ENCODE measurements at places on chromosomes 1 and 21. TPM values are rescaled to one million over a fixed set of nuclear protein-coding genes. Genes with fewer than 3 reads are reported as not detected.

IFNGR2 gene
- 41.9 TPM for total RNA-seq

TMIGD3 gene
- not detected for total RNA-seq

SH3D21 gene
- 13.1 TPM for total RNA-seq

S100A9 gene
- total RNA-seq: not detected

S100A8 gene
- total RNA-seq: not detected

LCE3D gene
- total RNA-seq: not detected

FCRL6 gene
- total RNA-seq: not detected

LRRC38 gene
- total RNA-seq: 0.43 TPM

VPS13D gene
- total RNA-seq: 36.7 TPM

PTPN22 gene
- total RNA-seq: not detected

SOAT1 gene
- total RNA-seq: 41.9 TPM

CFAP74 gene
- total RNA-seq: 0.34 TPM

DNA sequence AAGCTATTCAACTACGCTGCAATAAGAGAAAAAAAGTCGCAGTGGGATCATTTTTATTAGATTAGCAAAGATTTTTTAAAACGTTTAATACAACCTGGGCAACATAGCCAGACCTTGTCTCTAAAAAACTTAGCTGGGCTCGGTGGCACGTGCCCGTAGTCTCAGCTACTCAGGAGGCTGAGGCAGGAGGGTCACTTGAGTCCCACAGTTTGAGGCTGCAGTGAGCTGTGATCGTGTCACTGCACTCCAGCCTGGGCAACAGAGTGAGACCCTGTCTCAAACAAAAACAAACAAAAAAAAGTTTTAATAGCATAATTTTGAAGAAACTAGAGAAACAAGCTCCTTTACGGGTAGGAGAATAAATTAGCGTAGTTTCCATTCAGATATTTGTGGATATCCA, 1.0 kb upstream of the PRDM15 start:
- H3K27me3 ChIP-seq: no peaks in the 10 kb centered on the region
- peak overlapping the region; percentile 85 for H3K4me3 ChIP-seq
- DNase-seq: no peak
- H3K27ac ChIP-seq: no peak overlapping the region
- H3K36me3 ChIP-seq: no peaks in the 10 kb centered on the region

- DNase-seq: peak; percentile 48
- peaks cover 23% of the 10 kb centered on the region for H3K4me1 ChIP-seq
- no peak overlapping the region for H3K4me3 ChIP-seq
- no peaks in the 10 kb centered on the region for H3K27me3 ChIP-seq
- peak overlapping the region; percentile 57 for H3K27ac ChIP-seq
- H3K36me3 ChIP-seq: no peaks in the 10 kb centered on the region
These were observed 8.9 kb downstream of the IFFO2 start for GRCh38 chr1:18947570-18947969.

DNA sequence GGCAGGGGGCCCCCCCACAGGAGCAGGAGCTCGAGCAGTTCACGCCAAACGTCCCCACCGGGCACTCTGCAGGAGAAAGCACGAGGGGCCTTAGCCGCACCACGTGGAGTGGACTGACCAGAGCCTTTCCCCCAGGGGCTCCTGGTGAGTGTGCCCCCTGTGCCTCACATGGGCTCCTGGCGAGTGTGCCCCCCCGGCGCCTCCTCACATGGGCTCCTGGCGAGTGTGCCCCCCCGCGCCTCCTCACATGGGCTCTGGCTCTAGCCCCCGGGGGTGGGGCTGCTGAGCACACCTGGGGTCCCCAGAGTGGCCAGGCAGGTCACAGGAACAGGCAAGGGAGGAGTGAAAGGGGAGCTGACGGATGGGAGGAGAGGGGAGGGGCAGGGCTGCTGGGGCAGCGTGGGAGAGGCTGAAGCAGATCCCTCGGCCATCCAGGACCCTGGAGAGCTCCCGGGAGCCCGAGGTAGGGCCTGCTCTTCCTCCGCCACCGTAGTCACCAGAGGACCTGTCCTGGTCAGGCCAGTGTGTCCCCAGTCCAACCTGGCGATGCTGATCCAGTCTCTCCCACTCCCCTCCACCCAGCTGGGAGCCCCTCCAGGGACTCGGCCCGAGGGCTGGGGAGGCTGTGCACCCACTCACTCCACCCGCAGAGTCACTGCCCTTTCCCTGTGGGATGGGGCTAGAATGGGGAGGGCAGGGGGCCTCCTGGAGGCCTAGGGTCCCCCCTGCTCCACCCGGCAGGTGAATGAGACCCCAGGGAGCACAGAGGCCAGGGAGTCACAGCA, 47.6 kb downstream of the ARHGEF16 start:
- no peaks in the 10 kb centered on the region for H3K36me3 ChIP-seq
- peak; percentile 97 for DNase-seq

- no peaks in the 10 kb centered on the region for H3K36me3 ChIP-seq
- no peaks in the 10 kb centered on the region for H3K4me1 ChIP-seq
- H3K4me3 ChIP-seq: no peak overlapping the region
- no peaks in the 10 kb centered on the region for H3K27me3 ChIP-seq
- peak; percentile 48 for DNase-seq
- peak overlapping the region; percentile 42 for H3K27ac ChIP-seq
These were observed 166.1 kb upstream of the DPYD start for GRCh38 chr1:98086796-98087441.

DNA sequence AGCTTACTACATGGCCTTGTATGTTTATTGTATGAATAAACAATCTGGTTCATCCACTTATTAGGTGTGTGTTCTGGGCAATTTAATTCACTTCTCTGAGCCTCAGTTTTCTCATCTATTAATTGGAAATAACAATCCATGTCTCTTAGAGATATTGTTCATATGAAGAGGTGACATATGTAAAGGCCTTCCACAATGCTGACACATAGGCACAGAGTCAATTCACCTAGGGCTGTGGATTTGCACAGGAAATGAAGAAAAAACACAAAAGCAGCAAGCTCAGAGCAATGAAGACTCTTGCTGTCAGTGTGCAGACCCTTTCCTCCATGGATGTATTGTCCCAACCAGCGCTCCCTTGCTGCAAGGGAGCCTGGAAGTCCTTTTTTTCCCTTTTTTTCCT, 195.2 kb upstream of the CAMK1G start:
- no peaks in the 10 kb centered on the region for H3K27me3 ChIP-seq
- peaks cover 49% of the 10 kb centered on the region for H3K4me1 ChIP-seq
- no peak overlapping the region for H3K27ac ChIP-seq
- H3K36me3 ChIP-seq: no peaks in the 10 kb centered on the region
- DNase-seq: no peak

DNA sequence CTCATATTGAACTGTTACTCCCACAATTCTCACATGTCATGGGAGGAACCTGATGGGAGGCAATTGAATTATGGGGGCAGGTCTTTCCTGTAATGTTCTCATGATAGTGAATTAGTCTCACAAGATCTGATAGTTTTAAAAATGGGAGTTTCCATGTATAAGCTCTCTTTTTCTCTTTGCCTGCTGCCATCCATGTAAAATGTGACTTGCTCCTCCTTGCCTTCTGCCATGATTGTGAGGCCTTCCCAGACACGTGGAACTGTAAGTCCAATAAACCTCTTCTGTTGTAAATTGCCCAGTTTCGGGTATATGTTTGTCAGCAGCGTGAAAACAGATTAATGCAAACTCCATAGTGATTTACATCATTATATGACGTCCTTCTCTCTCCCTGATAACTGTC, 759.7 kb upstream of the RGS18 start:
- H3K4me3 ChIP-seq: peak overlapping the region; percentile 28
- no peaks in the 10 kb centered on the region for H3K27me3 ChIP-seq
- H3K27ac ChIP-seq: no peak overlapping the region
- no peaks in the 10 kb centered on the region for H3K4me1 ChIP-seq
- DNase-seq: no peak

DNA sequence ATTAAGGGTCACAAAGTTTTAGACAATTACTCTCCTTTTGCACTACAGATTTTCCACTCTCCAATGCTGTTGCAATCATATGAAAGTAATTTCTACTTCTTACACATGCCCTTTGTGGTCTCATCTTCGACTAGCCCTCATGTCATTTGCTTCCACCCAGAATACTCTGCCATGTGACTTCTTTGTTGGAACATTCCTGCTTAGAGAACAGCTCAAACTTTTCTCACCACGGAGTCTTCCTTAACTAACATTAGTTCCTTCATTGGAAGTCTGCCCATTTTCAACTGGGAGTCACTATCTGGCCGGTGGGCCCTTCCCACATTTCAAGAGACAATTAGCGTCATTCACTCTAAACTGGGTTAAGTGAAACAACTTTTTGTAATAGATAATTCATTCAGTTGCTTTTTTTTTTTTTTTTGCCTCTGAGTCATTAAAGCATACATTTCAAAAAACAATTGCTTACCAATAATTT, 142.6 kb upstream of the PALMD start:
- H3K4me3 ChIP-seq: no peak overlapping the region
- H3K27ac ChIP-seq: no peak overlapping the region
- H3K27me3 ChIP-seq: no peaks in the 10 kb centered on the region

DNA sequence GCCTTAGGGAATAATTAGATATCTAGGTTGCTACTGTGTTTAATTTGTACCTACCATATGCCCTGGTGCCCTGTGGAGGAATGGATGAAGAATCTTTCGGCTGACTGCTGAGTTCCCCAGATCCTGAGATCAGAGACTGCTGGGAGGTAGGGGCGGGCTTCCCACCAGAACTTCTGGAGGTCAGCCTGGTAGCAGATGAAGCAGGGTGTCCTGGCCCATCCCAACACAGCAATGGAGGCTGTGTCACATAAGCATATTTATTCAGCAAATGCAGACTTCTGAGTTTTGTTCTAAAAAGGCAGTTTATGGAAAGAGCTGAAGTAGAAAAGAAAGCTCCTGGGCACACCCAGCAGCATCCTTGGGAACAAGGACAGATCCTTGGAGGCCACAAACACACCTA, 74.0 kb downstream of the KRTAP19-8 start:
- H3K4me3 ChIP-seq: no peak overlapping the region
- no peak overlapping the region for H3K27ac ChIP-seq
- no peaks in the 10 kb centered on the region for H3K4me1 ChIP-seq
- no peak for DNase-seq
- H3K36me3 ChIP-seq: no peaks in the 10 kb centered on the region
- H3K27me3 ChIP-seq: no peaks in the 10 kb centered on the region

DNA sequence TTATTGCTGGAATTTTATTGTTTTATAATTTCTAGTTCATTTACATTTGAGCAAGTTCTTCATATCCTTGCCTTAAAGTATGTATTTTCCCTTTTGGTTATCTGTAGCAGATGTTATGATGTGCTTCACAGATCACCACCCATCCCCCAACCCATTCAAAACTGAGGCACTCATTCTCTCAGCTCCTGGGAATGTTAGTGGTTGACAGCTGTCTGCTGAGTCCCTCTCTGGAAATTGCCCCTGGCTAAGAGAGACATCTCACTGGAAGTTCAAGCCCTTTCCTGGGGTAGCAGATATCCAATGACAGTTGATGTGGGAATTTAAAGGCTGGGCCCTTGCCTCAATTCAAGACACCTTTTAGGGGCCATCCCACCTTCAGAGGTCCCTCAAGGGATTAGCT, 4.3 kb upstream of the DPYD start:
- H3K4me1 ChIP-seq: no peaks in the 10 kb centered on the region
- no peaks in the 10 kb centered on the region for H3K27me3 ChIP-seq
- peak; percentile 45 for DNase-seq
- no peak overlapping the region for H3K4me3 ChIP-seq
- no peaks in the 10 kb centered on the region for H3K36me3 ChIP-seq
- H3K27ac ChIP-seq: no peak overlapping the region

All from endodermal cell (in vitro differentiated cells).